ENCODE measurements at places on chromosomes 13 and 19.

DNA sequence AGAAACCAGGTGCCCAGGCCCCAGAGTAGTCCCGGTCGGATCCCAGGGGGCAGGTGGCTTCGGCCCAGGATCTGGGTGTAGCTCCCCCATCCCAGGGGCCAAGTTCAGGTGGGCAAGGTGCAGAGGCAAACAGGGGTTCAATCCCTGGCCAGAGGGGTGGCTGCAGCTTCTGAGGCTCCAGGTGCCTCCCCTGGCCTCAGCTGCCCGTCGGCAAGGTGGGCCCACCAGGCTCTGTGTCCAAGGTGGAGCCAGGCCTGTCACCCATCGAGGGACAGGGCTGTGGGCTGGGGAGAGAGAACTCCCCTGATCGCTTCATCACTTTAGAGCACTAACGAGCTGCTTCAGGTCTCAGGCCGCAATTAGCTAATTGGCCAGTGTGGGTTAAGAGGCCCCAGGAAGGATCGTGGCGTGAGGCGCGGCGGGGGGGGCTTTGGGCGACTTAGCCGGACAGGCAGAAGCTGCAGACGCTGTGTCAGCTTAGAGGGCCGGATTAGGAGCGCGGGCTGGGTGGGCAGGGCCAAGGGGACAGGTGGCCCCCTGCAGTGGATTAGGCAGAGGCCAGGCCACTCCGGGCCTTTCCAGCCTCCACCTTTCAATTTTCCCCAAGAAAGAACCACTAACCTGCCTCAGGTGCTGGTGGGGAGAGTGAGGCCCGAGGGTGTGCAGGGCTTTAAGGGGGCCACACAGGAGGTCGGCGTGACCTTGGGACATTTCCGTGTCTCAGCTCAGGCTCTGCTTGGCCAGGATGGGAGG is 2.8 kb upstream of the RAX2 start:
- no peak for DNase-seq

- no peak for DNase-seq
These were observed 9.0 kb downstream of the SH3GL1 start for GRCh38 chr19:4391306-4391693.

- DNase-seq, result no peak
These were observed 11.5 kb downstream of the MPND start for GRCh38 chr19:4354897-4355296.

- no peak for DNase-seq
These were observed 130.2 kb downstream of the MIPEP start for GRCh38 chr13:23758798-23759527.

GRCh38 chr13:96403651-96404050 is 313.7 kb downstream of the HS6ST3 start:
- DNase-seq, result no peak

DNA sequence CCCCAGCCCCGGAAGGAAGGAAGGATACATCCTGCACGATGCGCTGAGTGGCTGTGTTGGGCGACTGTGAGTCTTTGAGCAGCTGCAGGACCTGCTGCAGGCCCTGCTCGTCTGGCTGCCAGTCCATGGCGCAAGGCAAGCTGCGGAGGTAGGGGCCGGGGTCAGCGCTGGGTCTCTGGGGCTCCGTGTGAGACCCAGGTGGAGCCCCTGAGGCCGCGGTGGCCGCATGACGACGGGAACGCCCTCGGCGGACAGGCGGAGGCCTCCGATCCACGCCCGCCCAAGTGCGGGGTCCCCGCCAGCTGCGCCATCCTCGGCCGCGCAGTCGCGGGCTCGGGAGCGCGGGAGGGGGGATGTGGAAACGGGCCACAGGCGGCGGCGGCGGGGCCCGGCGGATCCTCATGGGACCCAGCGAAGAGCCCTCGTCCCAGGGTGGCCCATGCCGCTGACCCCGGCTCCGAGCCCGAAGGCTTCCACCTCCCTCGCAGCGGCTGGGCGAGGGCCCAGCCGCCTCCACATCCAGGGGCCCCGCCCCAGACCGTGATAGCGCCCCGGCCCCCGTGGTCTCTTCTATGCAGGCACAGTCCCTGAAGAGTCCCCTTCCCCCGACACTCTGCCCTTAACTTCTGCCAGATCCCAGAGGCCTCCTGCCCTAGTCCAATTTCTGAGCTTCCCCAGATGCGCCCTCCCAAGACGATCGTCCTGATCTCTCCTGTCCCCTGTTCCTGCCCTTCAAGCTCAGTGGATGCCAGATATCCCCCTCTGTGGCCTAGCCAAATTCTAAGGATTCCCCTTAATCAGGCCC is 2.7 kb downstream of the TNPO2 start:
- no peak for DNase-seq

- DNase-seq, result no peak
These were observed 187.7 kb downstream of the DCT start for GRCh38 chr13:94291631-94292322.

- no peak for DNase-seq
These were observed 246.5 kb upstream of the TMTC4 start for GRCh38 chr13:100921139-100921538.

GRCh38 chr13:23751195-23751594 is 138.0 kb downstream of the MIPEP start:
- peak; percentile 19 for DNase-seq

DNA sequence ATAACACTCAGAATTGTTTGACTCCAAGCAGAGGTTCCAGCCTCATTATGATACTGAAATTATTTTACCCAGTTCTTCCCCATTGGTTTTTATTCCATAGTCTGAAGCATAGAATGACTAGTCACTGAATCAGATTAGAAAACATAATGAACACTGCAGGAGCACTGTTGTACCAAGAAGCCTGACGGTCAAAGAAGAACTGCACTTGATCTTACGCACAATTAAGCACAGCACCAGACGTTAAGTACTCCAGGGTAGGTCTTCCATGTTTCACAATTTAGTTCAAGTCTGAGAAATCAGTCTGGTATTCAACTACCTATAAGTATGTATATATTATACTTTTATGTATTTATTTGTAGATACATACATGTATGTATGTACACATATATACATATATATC is 973.5 kb upstream of the SPRY2 start:
- no peak for DNase-seq

GRCh38 chr13:26910754-26911465 is 150.3 kb upstream of the GPR12 start:
- no peak for DNase-seq

- DNase-seq, result no peak
These were observed 1.8 kb downstream of the PCDH17 start for GRCh38 chr13:57633141-57633949.

- DNase-seq, result no peak
These were observed 92.8 kb downstream of the SHISA2 start for GRCh38 chr13:25958986-25959385.

GRCh38 chr19:19232261-19232721 is 20.5 kb downstream of the NCAN start:
- DNase-seq, result no peak

- peak; percentile 90 for DNase-seq
These were observed 15.7 kb downstream of the GARRE1 start for GRCh38 chr19:34269968-34270621.

- peak; percentile 21 for DNase-seq
These were observed 131.3 kb downstream of the LACC1 start for GRCh38 chr13:44011036-44011435.

DNA sequence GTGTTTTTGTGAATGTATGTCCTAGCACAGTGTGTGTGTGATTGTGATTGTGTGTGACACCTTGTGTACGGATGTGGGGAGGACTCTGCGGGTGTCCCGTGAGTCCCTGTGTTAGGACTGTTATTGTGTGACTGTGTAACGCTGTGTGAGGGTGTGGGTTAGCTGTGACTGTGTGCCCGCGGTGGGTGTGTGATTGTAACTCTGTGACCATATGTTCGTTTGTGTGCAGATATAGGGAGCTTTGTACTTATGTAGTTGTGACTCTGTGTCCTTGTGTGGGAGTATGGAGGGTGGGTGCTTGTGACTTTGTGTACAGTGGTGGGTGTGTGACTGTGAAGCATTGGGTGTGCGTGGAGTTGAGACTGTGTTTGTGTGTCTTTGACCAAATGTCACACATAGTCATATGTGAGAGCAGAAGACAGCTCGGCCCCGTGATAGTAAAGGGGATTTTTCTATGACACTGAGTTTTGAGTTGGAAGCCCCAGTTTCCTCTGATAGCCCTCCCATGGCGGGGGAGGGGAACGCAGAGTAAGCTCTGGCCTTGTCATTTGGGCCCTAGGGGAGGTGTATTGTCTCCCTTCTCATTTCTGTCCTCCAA is 949 bp upstream of the ZNF260 start:
- no peak for DNase-seq

- no peak for DNase-seq
These were observed 203.6 kb upstream of the NBEA start for GRCh38 chr13:34738254-34738992.

GRCh38 chr13:65585346-65585745 is 1644.8 kb downstream of the PCDH9 start:
- DNase-seq, result no peak

GRCh38 chr13:100363285-100363711 is 225.3 kb downstream of the GGACT start:
- peak; percentile 12 for DNase-seq

GRCh38 chr13:24179486-24179850 is 18.9 kb downstream of the SPATA13 start:
- DNase-seq, result no peak

DNA sequence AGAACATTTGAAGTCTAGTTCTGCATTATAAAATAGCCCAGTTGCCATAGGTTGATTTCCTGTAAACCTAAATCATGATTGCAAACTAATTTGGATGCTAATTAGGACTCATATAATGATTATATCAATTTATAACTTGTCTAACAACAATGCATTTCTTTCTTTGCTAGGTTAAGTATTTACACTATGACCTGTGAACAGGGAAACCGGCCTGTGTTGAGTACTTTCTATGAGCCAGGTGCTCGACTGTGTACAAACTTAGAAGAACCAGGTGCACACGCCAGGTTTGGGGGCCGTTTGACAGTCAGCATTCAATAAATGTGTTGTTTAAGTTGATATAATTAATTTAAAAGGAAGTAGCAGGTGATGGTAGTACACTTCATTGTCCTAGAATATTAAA is 203.1 kb downstream of the TM9SF2 start:
- no peak for DNase-seq

DNA sequence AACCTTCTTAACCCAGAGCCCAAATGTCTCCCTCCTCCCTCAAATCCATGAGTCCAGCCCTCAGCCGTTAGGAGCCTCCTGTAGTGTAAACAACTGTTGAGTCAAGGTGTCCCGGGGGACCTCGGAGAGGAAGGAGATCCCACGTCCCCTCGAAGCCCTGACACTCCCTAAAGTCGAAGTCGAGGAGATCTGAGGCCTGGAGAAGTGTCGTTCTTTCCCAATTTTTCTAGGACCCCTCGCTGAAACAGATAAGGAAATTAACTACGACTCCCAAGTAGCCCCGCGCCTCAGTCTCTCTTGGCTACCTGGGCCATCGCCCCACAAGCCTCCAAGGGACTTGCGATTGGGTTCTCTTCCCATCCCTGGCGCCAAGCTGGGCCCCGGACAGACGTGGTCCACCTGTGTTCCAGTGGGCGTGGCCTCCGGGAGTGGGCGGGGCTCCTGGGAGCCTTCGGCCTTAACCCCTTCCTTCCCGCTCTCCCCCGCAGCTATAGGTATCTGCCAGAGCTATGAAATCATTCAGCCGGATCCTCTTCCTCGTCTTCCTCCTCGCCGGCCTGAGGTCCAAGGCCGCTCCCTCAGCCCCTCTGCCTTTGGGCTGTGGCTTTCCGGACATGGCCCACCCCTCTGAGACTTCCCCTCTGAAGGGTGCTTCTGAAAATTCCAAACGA is 869 bp downstream of the GFY start:
- no peak for DNase-seq

DNA sequence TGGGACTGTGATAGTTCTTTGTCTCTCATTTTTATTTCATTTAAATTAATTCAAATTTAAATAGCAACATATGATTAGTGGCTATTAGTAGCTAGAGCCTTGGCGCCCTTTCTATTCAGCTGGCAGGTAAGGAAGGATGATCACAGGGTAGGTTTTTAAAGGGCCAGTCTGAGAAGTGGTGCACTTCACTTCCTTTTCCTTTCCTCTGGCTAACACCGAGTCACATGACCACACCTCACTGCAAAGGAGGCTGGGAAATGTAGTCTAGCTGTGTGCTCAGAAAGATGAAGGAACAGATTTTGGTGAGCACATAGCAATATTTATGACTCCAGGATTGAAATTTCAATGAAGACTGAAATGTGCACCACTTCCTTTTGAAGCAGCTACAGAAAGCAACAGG is 128.7 kb downstream of the TSHZ3 start:
- peak; percentile 30 for DNase-seq

Data from A172 (cell line).